Spleen (tissue), 13 donors: ENCODE measurements at places on chromosomes 1 and 21. TPM values are rescaled to one million over a fixed set of nuclear protein-coding genes. Genes with fewer than 3 reads are reported as not detected.

Gene SPRR3
- not detected for total RNA-seq

Gene RGS16
- 24.2 TPM for total RNA-seq

Gene CLCA4
- total RNA-seq, result not detected

Gene TSPAN1
- 1.6 TPM for total RNA-seq

Gene AMPD2
- total RNA-seq, result 185 TPM
